Vagina (tissue), 2 donors: ENCODE measurements at places on chromosomes 3 and 15. TPM values are rescaled to one million over a fixed set of nuclear protein-coding genes. Genes with fewer than 3 reads are reported as not detected.

Gene SETD2
- 55.5 TPM for total RNA-seq

Gene STRIT1
- total RNA-seq = not detected

Gene CFAP44
- 8.1 TPM for total RNA-seq

Gene UBE2E2
- total RNA-seq = 31.2 TPM

Gene C2CD4A
- total RNA-seq = not detected

Gene ACTC1
- total RNA-seq = 15.0 TPM

Gene C3orf85
- total RNA-seq = not detected

Gene SEC22C
- total RNA-seq = 27.5 TPM

Gene CTXN2
- not detected for total RNA-seq

Gene SLC26A6
- 35.1 TPM for total RNA-seq

Gene CFAP100
- not detected for total RNA-seq

Gene ARHGAP11A
- total RNA-seq = 7.4 TPM

Gene CPEB1
- total RNA-seq = 10.6 TPM

Gene CHRNA3
- 3.7 TPM for total RNA-seq

Gene ZNF502
- total RNA-seq = 4.4 TPM

Gene DET1
- 5.6 TPM for total RNA-seq

Gene LEO1
- 21.9 TPM for total RNA-seq

Gene GOLGA8J
- total RNA-seq = not detected

Gene ZDHHC23
- total RNA-seq = 5.4 TPM

Gene CMTM8
- 4.7 TPM for total RNA-seq

Gene PLCD1
- 68.5 TPM for total RNA-seq

Gene SLCO2A1
- 40.3 TPM for total RNA-seq

Gene LRRC34
- 0.49 TPM for total RNA-seq

Gene GOLGA6A
- 0.25 TPM for total RNA-seq

Gene CFAP91
- total RNA-seq = 4.2 TPM

Gene MORC1
- not detected for total RNA-seq

Gene MGA
- total RNA-seq = 44.2 TPM

Gene SENP2
- total RNA-seq = 13.8 TPM
